ENCODE measurements at places on chromosomes 6 and 20.

- no peak for DNase-seq
Measured at GRCh38 chr6:109336221-109336961, 45.9 kb downstream of the CD164 start.

DNA sequence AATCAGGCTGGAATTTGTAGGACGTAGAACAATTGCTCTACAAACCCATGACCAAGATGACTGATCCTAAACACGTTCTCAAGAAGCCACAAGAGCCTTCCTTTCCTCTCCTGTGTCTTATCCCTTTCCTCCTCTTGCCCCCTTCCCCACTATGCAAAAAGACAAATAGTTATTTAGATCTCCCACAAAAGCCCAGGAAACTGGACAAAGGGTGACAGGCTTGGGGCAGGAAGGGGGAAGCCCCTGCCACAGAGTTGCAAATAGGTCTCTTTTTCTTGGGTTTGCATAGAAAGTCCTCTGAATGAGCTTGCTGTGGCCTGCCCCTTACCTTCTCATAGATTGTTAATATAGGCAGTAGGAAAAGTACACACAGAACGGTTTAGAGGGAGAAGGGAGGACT, 377.1 kb upstream of the BTBD3 start:
- no peak for DNase-seq

DNA sequence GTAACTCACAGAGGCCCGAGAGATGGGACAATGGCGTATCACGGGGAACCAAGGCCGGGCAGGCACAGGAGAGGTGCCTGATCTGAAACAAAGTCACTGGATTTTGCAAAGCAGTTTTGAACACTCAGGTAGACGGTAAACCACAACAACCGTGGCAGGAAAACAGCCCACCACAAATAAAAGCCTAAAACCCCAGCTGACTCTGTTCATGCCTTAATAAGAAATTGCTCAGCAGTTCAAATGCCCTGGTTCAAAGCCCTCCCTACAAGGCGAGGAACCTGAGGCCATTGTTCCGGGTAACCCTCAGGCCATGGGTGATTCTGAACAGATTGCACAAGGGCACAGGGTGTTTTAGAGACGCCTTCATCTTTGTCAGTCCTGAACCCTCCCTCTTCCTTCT, 114.2 kb downstream of the MAP3K7 start:
- DNase-seq, result no peak

DNA sequence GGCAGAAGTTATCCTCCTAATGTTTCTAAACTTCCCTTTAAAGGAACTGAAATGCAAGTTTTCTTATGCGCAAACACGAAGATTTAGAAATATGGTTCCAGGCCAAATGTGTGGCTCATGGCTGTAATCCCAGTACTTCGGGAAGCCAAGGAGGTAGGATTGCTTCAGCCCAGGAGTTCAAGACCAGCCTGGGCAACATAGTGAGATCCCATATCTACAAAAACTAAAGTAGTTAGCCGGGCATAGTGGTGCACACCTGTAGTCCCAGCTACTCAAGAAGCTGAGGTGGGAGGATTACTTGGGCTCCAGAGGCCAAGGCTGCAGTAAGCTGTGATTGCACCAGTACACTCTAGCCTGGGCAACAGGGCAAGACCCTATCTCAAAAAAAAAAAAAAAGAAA, 95.8 kb upstream of the SCAF8 start:
- DNase-seq, result no peak

GRCh38 chr6:38415231-38416005, 224.3 kb downstream of the BTBD9 start:
- no peak for DNase-seq

DNA sequence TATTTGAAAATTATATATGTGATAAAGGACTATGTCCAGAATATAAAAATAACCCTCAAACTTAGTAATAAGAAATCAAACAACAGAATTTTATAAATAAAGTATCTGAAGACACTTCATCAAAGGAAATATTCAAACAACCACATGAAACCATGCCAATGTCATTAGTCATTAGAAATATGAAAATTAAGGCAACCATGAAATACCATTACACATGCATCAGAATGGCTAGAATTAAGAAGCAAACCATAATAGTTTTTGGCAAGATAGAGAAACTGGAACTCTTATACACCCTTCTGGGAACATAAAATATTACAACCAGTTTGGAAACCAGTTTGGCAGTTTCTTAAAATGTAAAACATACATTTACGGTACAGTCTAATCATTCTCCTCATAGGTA, 137.2 kb upstream of the ADGRB3 start:
- no peak for DNase-seq

GRCh38 chr6:28337121-28337520, 1.2 kb upstream of the ZSCAN31 start:
- DNase-seq, result no peak

GRCh38 chr6:139364302-139364981, 10.0 kb downstream of the CITED2 start:
- no peak for DNase-seq

DNA sequence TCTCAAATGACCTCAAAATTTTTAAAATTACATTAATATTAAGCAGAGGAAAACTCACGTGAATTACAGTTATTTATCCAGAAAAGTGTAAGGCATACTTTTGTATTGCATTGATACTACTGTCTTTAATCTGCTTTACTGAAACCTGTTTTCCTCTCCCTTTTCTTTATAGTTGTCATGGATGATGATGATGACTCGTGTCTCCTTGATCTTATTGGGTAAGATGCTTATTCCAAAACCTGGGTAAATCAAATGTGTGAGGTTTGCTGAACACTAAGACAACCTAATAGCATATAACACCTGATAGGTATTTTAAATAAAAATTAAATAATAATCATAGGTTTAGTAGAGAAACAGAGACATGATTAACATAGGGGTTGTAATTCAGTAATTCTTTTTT, 40.0 kb downstream of the BICRAL start:
- DNase-seq, result no peak

DNA sequence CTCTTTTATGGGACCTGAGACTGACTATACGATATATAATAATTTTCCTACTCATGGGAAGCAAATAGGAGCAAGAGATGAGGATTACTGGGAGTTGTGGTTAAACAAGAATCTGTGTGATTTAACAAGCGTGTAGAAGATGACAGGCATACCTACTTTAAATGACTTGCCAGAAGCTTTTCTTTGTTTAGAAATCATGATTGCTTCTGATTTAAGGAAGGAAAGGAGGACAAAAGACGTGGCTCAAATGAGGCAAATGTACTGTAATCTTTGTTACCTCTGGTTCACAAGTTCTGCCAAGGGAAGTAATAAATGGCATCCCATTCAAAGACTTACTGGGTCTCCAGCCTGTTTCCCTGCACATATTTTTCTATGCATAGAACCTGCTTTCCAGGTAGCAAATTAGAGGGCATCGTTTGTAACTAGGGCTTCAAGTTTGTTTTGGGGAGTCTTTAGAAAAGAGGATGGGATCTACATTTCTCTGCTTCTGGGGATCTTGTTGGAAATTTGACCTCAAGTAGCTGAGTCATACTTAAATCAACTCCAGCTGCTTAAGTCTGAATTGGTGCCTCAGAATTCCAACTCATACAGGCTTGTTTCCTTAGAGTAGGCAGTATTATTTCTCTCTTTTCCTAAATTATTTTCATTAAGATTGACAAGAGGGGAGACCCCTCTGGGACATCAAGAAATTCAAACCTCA, 2.9 kb upstream of the TRMT11 start:
- DNase-seq, result no peak

DNA sequence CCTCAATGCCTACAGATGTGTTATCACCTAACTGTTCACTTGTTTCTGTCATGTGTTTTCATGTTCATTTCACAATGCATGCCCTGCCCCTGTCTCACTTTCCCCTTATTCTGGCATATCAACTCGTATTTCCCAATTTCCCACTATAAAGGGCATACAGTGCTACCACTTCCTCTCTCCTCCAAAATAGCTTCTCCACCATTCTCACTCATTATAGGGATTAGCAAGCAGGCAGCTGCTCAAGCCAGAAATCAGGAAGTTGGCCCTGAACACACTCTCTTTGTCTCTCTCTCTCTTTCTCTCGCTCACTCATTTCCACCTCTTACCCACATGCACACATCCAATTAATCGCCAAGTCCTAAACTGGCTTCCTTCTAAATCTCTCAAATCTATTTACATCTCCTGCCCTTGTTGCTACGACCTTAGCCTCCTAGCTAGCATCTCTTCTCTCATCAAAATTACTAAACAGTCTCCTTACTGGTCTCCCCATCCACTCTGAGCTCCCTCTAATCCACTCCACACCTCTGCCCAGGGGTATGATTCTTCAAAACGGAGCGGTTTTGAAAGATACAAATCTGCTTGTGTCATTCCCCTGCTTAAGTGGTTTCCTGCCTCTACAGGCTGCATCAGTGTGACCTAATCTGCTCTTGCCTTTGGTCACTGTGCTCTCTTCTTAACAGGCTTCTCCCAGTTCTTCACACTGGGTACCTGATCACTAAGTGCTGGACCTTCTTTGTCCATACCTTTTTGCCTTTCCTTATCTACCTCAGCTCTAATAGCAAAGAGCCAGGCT, 196.2 kb downstream of the BTBD9 start:
- no peak for DNase-seq

GRCh38 chr6:73566954-73567591, 46.2 kb upstream of the EEF1A1 start:
- peak; percentile 37 for DNase-seq

- peak; percentile 51 for DNase-seq
Measured at GRCh38 chr6:110067837-110068591, 89.9 kb downstream of the GPR6 start.

DNA sequence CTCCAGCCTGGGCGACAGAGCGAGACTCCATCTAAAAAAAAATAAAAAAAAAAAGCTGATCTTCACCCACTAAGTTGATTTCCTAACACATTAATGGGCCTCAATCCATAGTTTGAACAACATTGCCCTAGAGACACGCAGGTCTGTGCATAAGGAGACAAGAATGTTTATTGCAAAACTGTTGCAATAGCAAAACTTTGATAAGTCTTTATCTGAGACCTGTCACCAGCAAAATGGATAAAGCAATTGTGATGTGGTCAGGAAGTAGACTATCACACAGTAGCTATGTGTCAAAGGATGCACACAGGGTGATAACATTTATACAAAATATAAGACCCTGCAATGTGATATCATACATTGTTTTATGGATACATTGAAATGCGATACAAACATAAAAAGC, 4.2 kb upstream of the ITPR3 start:
- no peak for DNase-seq

- DNase-seq, result no peak
Measured at GRCh38 chr20:38915355-38915754, 10.9 kb upstream of the FAM83D start.

DNA sequence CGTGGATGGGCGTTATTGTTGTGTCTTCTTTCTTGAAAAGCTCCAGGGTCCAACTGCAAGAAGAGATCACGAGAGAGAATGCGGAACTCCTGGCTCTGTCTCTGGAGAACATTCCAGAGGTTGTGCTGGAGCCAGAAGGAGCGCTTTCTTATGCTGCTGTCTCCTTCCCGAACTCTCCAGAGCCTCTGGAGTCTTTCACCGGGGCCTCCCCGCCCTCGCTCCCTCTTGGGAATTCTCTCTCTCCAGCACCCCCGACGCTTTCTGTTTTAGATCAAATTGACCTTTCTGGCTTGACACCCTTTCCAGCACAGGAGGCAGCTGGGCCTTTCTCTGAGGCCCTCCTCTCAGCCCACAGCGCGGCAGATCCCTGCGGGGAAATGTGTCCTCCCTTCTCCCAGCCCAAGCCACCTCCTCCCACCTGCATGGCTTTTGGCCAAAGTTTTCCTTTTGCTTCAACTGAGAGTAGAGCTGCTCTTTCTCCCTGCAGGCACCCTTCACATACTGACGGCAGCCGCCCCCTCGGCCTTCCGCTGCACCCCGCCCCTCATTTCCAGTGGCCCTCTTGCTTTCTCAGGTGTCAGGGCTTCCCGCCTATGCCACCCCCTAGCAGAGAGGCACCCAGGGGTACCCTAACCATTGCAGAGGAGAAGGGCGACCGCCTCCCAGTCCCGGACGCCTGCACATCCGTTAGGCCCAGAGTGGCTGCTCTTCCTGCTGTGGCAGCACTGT, 6.6 kb upstream of the CCR6 start:
- no peak for DNase-seq

DNA sequence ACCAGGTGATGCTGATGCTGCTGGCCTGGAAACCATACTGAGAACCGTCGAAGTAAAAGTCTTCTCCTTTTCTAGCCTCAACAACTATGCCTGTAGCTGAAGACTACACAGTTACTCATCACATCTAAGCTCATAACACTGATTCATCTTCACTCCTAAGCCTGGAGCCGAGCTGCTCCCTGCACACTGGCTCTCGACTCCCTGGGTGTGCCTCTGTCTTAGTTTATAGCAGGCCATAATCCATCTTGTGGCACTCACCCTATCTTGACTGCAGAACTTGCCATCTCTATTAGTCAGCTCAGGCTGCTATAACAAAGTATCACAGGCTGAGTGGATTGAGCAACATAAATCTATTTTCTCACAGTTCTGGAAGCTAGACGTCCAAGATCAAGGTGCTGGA, 191.0 kb downstream of the UNC5CL start:
- no peak for DNase-seq

DNA sequence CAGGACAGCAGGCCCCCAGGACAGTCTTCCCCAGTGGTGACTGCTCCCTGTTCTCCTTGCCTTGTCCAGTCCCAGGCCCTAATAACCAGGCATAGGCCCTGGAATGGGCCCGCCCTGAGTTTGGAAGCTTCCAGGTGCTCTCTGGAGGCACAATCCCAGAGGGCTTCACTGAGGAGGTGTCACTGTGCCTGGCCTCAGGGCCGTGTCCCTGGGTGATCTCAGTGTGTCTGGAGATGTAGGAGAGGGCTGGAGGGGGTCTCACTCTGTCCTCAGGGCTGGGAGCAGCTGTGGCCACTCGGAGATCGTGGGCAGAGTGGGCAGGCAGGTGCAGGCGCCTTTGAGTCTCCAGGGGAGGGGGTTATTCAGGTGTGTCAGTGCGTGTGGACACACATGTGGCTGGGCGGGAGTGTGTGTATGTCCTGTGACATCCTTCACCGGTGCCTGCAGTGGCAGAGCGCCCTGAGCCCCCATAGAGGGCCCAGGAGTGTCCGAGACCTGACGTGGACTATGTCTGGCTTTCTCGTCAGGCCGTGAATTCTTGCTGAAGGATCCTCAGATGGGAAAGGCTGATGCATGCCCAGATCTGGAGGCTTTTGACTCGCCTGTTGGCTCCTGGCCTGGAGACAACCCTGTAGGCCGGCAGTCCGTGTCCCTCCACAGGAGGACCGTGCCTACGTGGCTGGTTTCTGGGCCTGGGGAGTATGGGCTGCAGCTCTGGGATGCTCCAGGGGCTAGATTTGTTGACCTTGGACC, 5.5 kb upstream of the NPBWR2 start:
- DNase-seq, result peak; percentile 14

DNA sequence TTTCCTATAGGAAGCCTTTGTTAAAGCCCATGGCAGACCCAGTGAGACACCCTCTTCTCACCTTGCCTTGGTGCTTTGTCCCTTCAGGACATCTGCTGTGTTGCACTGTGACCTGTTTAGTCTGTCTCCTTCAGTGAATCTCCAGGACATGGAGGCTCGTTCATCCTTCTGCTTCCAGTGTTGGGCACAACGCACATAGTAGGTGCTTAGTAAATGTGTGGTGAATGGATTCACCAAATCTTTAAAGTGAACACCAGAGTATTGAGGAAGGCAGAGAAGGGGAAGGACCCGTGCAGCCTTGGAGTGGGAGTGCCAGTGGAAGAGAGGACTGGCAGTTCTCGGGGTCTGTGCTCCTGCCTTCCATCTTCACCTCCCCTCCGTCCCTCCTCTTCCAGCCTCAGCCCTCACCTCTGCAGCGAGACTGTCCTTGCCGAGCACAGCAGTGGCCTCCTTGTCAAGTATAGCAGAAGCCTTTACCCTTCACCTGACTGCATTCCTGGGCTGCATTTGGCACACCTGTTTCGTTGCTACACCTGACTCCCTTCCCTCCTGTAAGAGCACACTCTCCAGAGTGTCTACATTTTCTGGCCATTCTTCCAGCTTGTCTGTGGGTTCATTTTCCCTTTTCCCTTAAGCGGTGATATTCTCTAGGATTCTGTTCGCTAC, 49.2 kb downstream of the ARID1B start:
- DNase-seq, result no peak

All from femur (tissue), 1 donor.